Ovary (tissue), 10 donors: ENCODE measurements at places on chromosomes 3 and 15. TPM values are rescaled to one million over a fixed set of nuclear protein-coding genes. Genes with fewer than 3 reads are reported as not detected.

The HAPLN3 gene
- 3.5 TPM for total RNA-seq

The ACTRT3 gene
- 3.8 TPM for total RNA-seq

The TMEM207 gene
- not detected for total RNA-seq

The OR4F6 gene
- total RNA-seq, result not detected

The PYGO1 gene
- total RNA-seq, result 24.1 TPM

The TRIM42 gene
- not detected for total RNA-seq

The TEX55 gene
- total RNA-seq, result not detected

The CYP1A1 gene
- not detected for total RNA-seq

The CHL1 gene
- total RNA-seq, result 42.2 TPM

The GPX1 gene
- 114 TPM for total RNA-seq

The TM4SF18 gene
- total RNA-seq, result 6.4 TPM

The CPNE9 gene
- not detected for total RNA-seq

The SLC25A38 gene
- 38.6 TPM for total RNA-seq

The KLHL40 gene
- total RNA-seq, result not detected

The GREM1 gene
- total RNA-seq, result not detected

The PLA2G4E gene
- total RNA-seq, result not detected

The CD200R1 gene
- 0.51 TPM for total RNA-seq

The CTXND1 gene
- not detected for total RNA-seq

The SCN11A gene
- total RNA-seq, result 0.17 TPM

The CCR2 gene
- total RNA-seq, result 0.42 TPM

The ST3GAL6 gene
- 1.9 TPM for total RNA-seq

The CDC25A gene
- total RNA-seq, result 3.3 TPM

The CCDC54 gene
- total RNA-seq, result not detected

The SLC12A8 gene
- 1.5 TPM for total RNA-seq

The SLITRK3 gene
- 0.92 TPM for total RNA-seq

The TLR9 gene
- not detected for total RNA-seq

The ADCY5 gene
- 20.3 TPM for total RNA-seq

The LAMB2 gene
- 491 TPM for total RNA-seq

The CIP2A gene
- 1.7 TPM for total RNA-seq

The GATM gene
- total RNA-seq, result 43.6 TPM

The CHRNA5 gene
- 0.69 TPM for total RNA-seq

The GOLGA8J gene
- total RNA-seq, result not detected

The SAXO2 gene
- total RNA-seq, result 3.8 TPM

The LRRC2 gene
- 9.3 TPM for total RNA-seq

The PLSCR4 gene
- 50.2 TPM for total RNA-seq

The OXTR gene
- 0.92 TPM for total RNA-seq

The GPR176 gene
- 1.6 TPM for total RNA-seq

The SCAP gene
- total RNA-seq, result 70.1 TPM

The WDR93 gene
- 0.45 TPM for total RNA-seq

The MOBP gene
- total RNA-seq, result 0.08 TPM

The EEFSEC gene
- 15.4 TPM for total RNA-seq

The TMEM212 gene
- total RNA-seq, result 1.4 TPM
